ENCODE measurements at places on chromosomes 12 and 14.
A peak's percentile ranks its signal among the peaks of the same experiment; 100 is the strongest.

DNA sequence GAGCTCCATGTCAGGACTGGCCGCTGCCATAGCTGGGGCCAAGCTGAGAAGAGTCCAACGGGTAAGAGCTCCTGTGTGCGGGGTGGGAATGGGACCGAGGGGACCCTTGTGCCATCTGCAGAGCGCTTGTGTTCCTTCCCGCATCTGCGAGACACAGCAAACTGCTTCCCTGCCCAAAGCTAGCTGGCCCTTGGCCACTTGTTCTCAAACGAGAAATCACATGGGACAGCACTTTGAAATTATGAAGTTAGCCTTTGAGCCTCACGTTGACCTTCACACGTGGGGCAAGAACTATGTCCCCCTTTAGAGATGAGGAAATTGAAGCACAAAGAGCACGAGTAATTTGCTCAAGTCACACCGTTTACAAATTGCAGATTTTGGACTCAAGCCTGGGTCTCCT lies 30.8 kb downstream of the DEGS2 start:
- no peak for DNase-seq

GRCh38 chr12:116592731-116593130 lies 33.5 kb downstream of the MAP1LC3B2 start:
- no peak for DNase-seq

- no peak for DNase-seq
These were observed 884 bp upstream of the AMN1 start for GRCh38 chr12:31729705-31730104.

- DNase-seq: no peak
These were observed 992.9 kb downstream of the GALC start for GRCh38 chr14:87000081-87000480.

- DNase-seq: no peak
These were observed 4.0 kb downstream of the P2RX2 start for GRCh38 chr12:132622437-132623071.

- DNase-seq: no peak
These were observed 1.8 kb upstream of the TMEM19 start for GRCh38 chr12:71684081-71684480.

- DNase-seq: no peak
These were observed 949.9 kb downstream of the LRFN5 start for GRCh38 chr14:42556551-42556950.

- DNase-seq: no peak
These were observed 6.1 kb upstream of the PRKAB1 start for GRCh38 chr12:119661882-119662281.

- no peak for DNase-seq
These were observed 112.0 kb downstream of the TTLL5 start for GRCh38 chr14:75773046-75773445.

- DNase-seq: no peak
These were observed 30.4 kb upstream of the PLEK2 start for GRCh38 chr14:67442139-67442906.

DNA sequence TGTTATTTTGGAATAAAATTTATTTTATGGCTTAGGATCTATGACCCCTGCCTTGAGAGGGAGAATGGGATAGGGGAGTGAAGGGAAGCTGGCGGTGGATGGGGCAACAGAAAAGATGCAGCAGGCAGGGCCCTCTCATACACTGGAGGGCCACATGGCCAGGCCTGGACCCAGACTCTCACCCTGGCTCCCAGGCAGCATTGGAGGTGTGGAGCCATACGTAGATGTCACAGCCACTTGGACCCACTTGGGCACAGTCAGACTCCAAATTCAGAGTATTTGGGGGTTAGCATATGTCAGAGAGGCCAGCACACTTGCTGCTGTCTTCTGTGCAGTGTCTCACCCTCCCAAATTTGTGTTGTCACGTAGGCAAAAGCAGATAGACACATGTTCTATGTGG lies 6.5 kb downstream of the NAB2 start:
- no peak for DNase-seq

- peak; percentile 88 for DNase-seq
These were observed at the start of gene LGALS3 for GRCh38 chr14:55129086-55129427. LGALS3 (plus strand) TSS chr14:55129252; CDS start chr14:55137374, 8,122 bp downstream.

DNA sequence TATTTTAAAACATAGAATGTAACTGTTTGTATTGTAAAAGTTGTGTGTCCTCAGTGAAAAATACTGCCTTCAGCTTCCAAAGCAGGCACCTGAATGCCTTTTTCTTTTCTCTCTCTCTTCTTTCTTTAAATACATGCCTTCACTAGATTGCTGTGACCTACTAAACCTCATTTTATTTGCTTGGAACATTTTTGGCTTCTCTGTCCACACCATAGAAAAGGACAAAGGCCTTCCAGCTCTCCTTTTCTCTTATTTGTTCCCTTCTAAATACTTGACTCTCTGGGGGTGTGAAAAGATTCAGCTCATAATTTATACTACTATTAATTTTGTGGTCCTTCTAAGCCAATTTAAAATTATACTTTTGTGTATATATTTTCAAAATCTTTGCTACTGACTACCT lies 38.4 kb downstream of the PPM1A start:
- DNase-seq: no peak

GRCh38 chr12:57759360-57759980 lies 4.6 kb downstream of the MARCHF9 start:
- no peak for DNase-seq

DNA sequence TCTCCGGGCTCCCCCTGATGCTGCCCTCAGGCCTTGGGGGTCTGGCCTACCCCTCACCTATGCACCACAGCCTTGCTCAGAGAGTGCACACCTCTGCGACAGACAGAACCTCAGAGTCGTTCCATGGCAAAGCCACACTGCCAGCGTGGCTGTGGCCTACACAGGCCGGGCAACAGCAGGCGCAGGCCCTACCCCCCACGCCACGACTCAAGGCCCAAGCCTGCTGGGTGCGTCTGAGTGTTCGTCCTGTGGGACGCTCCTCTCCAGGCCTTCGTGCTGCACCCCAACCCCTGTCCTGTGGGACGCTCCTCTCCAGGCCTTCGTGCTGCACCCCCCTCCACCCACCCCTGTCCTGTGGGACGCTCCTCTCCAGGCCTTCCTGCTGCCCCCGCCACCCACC lies 54.2 kb downstream of the LRCOL1 start:
- no peak for DNase-seq

DNA sequence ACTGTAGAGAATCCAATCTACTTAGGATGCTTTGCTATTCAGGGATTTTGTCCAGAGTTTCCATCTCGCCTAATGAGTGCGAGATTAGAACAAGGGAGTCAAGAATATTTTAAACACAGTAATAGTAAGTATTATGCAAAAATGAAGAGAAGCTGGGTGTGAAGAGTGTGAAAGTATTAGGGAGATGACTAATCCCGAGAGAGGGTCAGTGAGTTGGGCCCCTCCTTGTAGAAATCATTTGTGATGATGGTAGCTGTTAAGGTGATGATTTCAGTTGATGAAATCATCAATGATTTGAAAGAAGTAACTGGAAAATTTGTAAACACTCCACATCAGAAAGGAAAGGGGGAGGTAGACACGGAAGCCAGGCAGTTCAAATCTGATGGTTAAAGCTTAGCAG lies 478.9 kb upstream of the MGAT4C start:
- no peak for DNase-seq

- DNase-seq: no peak
These were observed 16.2 kb downstream of the KLRF2 start for GRCh38 chr12:9897535-9897934.

DNA sequence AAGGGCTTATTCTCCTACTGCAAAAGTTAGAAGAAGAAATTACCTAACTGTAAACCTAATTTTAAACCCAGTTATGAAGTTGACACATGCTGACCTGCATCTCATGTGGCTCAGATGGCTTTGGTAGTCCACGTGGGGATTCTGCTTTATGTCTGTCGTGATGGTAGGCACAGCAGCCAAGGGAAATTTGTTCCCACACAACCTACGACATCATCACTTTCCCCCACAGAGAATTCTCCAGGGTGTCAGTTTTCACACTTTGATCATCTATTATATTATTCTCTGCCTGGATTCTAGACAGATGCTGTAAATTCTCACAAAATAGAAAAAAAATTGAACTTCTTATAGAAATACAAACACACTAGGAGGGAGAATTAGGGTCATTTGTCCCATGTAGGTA lies 70.6 kb downstream of the PTHLH start:
- no peak for DNase-seq

DNA sequence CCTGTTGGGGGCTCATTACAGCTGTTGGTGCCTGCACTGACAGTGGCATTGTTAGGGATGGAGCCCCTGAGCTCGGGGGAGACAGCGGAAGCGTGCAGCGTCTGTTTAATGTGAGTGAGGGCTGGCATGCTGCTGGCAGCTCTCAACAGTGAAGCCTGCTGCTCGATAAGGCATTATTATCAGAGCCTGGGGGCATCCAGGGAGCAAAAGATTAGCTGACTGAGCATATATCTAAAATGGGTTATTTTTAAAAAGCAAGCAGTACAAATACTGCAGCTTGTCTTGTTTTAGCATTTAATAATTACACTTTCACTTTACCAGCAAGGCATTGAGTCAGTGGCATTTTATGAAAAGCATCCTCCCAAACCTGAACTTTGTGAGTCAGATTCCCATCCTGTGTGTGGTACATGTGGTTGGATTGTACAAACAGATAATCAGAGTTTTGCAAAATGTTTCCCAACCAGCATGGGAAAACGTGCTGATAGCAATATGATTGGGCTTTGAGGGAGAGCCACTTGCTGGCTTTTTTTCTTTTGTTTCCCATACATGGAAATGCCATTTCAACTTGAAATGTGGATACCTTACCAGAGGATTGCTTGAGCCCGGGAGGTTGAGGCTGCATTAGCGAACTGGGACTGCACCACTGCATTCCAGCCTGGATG lies 150.8 kb downstream of the PRKCH start:
- no peak for DNase-seq

- DNase-seq: peak; percentile 69
These were observed 16.4 kb downstream of the BCL2L14 start for GRCh38 chr12:12086973-12087692.
